ENCODE measurements at places on chromosomes 6 and 20. TPM values are rescaled to one million over a fixed set of nuclear protein-coding genes. Genes with fewer than 3 reads are reported as not detected.

- DNase-seq, result no peak
These were observed 79.8 kb upstream of the OPRM1 start for GRCh38 chr6:153959276-153959675.

GRCh38 chr6:90406957-90407356 is 110.3 kb upstream of the BACH2 start:
- DNase-seq, result no peak

GRCh38 chr20:57595041-57596030 is 24.9 kb downstream of the ZBP1 start:
- no peak for DNase-seq

GRCh38 chr20:60240986-60241385 is 282.8 kb downstream of the CDH26 start:
- no peak for DNase-seq

DNA sequence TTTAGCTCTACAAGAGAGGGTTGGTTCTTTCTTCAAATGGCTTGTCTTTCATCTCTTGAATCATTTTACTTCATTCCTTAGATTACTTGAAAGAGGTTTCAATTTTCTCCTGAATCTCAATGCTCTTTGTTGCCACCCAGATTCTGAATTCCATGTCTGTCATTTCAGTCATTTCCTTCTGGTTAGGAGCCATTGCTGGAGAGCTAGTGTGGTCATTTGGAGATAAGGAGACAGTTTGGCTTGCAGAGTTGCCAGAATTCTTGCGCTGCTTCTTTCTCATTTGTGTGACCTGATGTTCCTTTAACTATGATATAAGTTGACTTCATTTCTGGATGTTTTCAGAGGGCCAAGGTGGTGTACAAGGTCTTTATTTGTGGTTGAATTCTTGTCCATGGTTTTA is 157.8 kb downstream of the SLC22A3 start:
- DNase-seq, result no peak

- DNase-seq, result no peak
These were observed 237.6 kb downstream of the MMUT start for GRCh38 chr6:49225471-49225870.

- no peak for DNase-seq
These were observed 155.8 kb downstream of the EYA4 start for GRCh38 chr6:133396984-133397348.

- no peak for DNase-seq
These were observed 157.8 kb upstream of the PREP start for GRCh38 chr6:105560611-105561066.

- DNase-seq, result no peak
These were observed at the start of gene FOXQ1 for GRCh38 chr6:1311400-1312202. Gene FOXQ1, plus strand, starts transcription at chr6:1312098. Its CDS starts 607 bp downstream, at chr6:1312705.

- no peak for DNase-seq
These were observed 82.9 kb upstream of the MARCKS start for GRCh38 chr6:113774127-113774825.

GRCh38 chr20:5178046-5178445 is 51.2 kb downstream of the CDS2 start:
- DNase-seq, result no peak

DNA sequence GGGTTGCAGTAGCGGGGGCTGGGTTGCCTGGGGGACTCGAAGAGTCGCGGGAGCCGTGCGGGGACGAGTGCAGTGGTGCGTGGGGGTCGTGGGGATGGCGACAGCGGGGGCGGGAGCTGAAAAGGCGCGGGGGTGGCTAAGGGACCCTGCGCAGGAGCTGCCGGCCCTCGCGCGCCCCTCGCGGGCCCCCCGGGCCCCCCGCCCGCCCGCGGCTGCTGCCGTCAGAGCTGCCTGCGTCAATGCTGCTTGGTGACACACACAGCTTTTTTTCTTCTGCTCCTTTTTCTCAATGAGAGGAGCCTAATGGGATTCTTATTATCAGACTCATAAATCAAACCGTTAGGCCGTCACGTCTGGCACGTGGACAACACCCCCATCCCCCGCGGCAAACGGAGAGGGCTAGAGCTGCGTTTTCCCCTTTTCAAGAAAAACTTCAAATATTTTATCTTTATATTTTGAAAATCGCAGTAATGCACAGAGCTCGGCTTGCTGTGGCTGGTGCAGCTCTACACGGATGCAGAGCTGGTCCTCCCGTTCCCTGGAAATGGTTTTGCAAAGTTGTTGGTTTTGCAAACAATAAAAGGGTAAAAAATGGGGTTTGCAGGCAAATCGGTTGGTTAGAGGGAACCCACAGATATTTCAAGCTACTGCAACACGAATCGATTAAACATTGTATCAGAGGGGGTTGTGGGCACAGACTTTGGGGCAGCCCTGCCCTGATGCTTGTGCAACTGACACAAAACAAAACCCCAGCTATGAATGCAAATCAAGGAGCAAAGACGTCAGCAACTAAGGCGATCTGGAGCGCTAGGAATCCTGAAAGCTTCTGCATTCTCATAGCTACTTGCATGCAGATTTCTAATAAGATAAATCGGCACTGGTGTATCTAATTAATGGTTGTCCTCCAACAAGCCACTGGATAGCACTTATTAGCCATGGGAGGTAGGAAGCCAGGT is 161.4 kb downstream of the TBXT start:
- peak; percentile 73 for DNase-seq

GRCh38 chr20:49637046-49637637 is 69.2 kb upstream of the PTGIS start:
- DNase-seq, result no peak

DNA sequence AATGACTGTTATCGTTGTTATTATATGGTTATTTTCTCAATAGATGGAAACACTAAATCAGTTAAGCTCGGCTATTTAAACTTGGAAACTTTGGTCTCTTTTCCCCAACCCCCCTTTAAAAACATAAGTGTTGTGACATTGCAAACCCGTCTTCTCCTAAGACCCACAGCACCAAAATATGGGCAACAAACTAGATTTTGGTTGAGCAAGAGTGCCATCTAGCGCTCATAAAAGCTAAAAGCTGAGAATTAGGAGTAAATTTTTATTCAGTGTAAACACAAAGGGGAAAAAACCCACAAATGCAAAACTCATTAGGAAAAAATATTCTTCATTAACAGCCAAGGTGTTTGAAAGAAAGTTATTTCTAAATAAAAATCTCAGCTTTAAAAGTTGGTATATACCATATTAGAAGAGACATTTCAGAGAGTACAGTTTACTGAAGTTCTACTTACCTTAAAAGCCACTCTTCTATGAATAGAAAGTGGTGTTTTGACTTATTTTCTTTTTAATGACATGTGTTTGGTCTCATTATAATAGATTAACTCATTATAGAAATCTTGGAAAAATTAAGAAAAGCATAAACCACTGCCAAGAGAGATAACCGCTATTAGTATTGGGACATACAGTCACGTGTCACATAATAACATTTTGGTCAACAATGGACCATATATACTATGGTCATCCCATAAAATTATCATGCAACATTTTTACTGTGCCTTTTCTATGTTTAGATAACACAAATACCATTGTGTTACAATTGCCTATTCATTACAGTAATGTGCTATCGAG is 21.1 kb downstream of the SESN1 start:
- no peak for DNase-seq

DNA sequence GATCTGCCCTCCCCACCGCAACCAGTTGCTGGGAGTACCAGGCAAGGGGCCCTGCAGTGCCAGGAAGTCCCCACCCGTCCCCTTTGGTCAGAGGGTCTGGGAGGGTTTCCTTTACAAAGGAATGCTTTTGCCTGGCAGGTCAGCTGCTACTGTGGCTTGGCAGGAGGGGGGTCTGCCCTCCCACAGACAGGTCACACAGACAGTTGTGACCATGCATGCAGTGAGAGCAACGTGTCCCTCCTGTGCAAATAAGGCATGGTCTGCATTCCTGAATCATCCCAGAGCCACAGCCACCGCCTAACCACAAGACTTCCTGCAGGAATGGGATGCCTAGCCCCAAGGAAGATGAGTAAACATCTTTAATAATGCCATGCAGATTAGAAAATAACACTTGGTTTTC is 439 bp upstream of the F13A1 start:
- DNase-seq, result no peak

DNA sequence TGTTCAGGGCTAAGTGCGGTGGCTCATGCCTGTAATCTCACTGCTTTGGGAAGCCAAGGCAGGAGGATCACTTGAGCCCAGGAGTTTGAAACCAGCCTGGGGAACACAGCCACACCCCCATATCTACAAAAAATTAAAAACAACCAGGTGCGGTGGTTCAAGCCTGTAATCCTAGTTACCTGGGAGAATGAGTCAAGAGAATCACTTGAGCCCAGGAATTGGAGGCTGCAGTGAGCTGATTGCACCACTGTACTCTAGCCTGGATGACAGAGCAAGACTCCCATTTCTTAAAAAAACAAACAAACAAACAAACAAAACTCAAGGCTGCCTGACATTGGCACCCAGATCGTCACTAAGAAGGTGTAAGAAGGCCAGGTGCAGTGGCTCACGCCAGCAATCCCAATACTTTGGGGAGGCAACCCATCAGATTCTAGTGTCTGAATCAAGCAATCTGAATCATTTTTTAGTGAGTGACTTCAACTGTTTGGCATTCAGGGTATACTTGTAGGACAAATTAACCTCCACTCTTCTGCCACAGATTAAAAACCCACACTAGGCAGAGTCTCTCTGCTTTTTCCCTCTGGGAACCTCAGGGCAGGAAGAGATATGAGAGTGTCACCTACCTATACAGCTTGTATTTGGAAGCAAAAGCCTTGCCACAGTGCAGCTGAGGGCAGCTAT is 6.1 kb downstream of the PLAGL2 start:
- DNase-seq, result no peak

- DNase-seq, result no peak
These were observed 62.9 kb downstream of the QRSL1 start for GRCh38 chr6:106692112-106692818.

DNA sequence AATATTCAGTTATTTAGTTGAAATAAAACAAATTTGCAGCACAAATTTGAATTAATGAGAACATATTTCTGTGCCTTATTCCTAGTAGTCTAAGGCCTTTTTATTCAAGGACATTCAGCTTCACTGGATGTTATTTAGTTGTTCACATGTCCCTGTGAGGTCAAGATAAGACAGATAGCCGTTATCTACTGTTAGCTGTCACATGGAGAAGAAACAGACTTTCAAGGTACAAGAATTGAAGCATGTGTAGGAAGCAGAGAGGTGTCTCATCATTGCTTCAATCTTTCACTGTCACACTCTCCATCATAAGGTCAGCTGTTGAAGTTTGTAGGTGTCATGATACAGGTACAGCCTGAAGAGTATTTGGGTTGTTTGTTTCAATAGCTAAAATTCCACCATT is 112.9 kb upstream of the JAG1 start:
- no peak for DNase-seq

DNA sequence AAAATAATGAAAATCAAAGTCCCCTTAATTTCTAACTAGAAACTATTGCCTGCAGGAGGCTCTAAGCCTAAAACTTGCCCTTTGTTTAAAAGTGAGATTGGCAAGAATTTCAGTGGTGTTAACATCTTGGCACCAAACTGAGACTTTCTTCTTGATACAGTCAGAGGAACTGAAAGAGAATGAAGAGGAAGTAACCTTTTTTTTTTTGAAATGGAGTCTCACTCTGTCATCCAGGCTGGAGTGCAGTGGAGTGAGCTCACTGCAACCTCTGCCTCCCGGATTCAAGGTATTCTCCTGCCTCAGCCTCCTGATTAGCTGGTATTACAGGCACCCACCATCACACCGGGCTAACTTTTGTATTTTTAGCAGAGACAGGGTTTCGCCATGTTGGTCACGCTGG is 3.6 kb downstream of the DOP1A start:
- no peak for DNase-seq

GRCh38 chr6:106549521-106549920 is 79.8 kb downstream of the RTN4IP1 start:
- no peak for DNase-seq

- DNase-seq, result no peak
These were observed 87.8 kb upstream of the ARMC2 start for GRCh38 chr6:108760126-108761050.

GRCh38 chr6:109303640-109304283 is 78.5 kb downstream of the CD164 start:
- DNase-seq, result no peak

- no peak for DNase-seq
These were observed 113.6 kb upstream of the EMILIN3 start for GRCh38 chr20:41480054-41480770.

DNA sequence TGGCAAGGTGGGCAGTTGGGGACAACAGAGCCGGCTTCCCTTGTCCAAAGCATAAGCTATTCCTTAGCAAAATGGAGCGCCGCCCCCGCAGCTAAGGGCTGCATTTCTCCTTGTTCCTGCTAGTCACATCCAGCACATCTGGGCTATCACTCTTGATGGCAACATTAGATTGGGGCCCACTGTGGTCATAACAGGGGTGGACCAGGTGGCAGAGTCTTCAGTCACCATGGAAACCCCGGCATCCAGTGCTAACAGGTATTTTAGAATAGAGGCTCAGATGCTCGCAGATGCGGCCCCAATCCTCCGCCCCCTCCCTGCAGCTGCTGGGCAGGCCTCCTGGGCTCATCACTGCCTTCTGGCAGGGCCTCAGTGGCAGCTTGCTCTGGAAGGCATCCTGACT is 168.2 kb upstream of the PROKR2 start:
- no peak for DNase-seq

- DNase-seq, result no peak
These were observed 13.7 kb upstream of the ZMYND8 start for GRCh38 chr20:47370214-47370613.

GRCh38 chr6:33280539-33280938 is 3.6 kb downstream of the B3GALT4 start:
- no peak for DNase-seq

DNA sequence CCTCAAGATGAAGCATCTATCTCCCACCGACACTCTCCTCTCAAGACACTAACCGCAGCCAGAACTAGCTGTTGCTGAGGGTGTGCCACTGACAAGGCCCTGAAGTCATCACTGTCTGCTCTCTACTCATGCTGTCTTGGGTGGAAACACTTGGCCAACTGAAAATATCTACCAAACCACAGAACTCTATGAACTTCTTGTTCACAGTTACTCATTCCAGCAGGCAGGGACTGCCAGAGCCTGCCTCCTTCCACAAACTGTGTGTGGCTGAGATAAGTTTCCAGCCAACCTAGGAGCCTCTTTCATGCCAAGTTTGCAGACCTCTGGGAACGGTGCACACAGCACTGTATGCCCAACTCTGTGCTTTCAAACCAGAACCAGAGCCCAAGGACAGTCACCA is 45.5 kb upstream of the NXT1 start:
- DNase-seq, result no peak

GRCh38 chr6:11198663-11199603 is 33.5 kb downstream of the NEDD9 start:
- DNase-seq, result no peak

GRCh38 chr20:16828666-16829305 is 80.6 kb downstream of the OTOR start:
- DNase-seq, result no peak

GRCh38 chr6:130359736-130360135 is 6.1 kb upstream of the TMEM200A start:
- DNase-seq, result no peak

Gene RSPO3
- total RNA-seq, result 0.94 TPM

Gene CSNK2A1
- 110 TPM for total RNA-seq

Gene PARD6B
- total RNA-seq, result 4.6 TPM

Gene BPIFA1
- not detected for total RNA-seq

Gene GPLD1
- 1.9 TPM for total RNA-seq

Gene TMEM170B
- 5.7 TPM for total RNA-seq

Gene FUCA2
- total RNA-seq, result 47.9 TPM

Gene SNRNP48
- 12.6 TPM for total RNA-seq

Gene SNX3
- total RNA-seq, result 255 TPM

Gene NOX3
- not detected for total RNA-seq

Gene GRM1
- 0.52 TPM for total RNA-seq

Gene TNFRSF6B
- total RNA-seq, result 10.1 TPM

Gene ZBTB12
- total RNA-seq, result 2.5 TPM

Gene PHACTR2
- 56.7 TPM for total RNA-seq

Gene TMEM14A
- total RNA-seq, result 7.9 TPM

Gene TBXT
- not detected for total RNA-seq

Gene SLC22A23
- total RNA-seq, result 4.3 TPM

Gene SUMO4
- 0.63 TPM for total RNA-seq

Gene HEY2
- total RNA-seq, result 2.1 TPM

All from left cardiac atrium (tissue), 4 donors.